Kidney capillary endothelial cell (primary cell): ENCODE measurements at places on chromosomes 5 and 9.

DNA sequence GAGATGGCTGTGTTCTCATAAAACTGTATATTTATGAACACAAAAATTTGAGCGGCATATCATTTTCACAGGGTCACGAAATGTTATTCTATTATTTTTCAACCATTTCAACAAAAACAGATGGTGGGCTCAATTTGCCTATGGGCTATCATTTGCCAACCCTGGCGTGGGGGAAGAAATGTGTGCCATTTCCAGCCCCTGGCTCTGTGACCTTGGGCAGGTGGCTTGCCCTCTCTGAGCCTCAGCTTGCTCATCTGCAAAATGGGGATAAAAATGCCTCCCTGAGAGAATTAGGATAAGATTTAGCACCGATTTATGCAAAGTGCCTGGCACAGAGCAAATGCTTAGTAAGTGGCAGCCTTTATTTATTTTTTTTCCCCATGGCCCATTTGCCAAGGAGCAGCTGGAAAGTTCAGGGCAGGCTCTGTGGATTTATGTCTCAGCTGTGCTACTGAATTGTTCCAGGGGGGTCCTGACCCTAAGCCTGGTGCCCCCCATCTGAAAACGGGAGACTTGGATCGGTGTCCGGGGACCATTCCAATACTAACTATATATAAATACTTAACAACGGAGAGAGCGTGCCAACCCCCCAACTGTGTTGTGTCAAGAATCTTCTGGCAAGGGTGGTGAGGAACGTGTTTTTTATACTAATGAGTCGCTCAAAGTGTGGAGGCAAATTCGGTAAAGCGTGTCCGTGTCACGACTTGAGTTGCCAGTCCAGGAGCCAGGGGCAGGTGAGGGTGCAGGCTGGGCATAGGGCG is 34.5 kb downstream of the HRH2 start:
- DNase-seq: no peak

- DNase-seq: no peak
Observed at GRCh38 chr9:125495172-125496119, 211.6 kb downstream of the MAPKAP1 start.

DNA sequence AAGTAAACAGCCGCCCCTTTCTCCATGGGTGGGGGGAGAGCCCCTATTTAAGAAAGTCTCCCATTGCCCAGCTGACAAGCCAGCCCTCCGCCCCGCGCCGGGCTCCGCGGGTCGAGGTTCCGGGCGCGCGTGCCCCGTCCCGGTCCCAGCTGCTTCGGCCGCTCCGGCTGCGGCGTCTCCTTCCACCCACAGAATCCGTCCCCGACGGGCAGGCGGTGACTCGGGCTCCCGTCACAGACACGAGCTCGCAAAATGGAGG is 223 bp downstream of the NR3C1 start:
- no peak for DNase-seq

DNA sequence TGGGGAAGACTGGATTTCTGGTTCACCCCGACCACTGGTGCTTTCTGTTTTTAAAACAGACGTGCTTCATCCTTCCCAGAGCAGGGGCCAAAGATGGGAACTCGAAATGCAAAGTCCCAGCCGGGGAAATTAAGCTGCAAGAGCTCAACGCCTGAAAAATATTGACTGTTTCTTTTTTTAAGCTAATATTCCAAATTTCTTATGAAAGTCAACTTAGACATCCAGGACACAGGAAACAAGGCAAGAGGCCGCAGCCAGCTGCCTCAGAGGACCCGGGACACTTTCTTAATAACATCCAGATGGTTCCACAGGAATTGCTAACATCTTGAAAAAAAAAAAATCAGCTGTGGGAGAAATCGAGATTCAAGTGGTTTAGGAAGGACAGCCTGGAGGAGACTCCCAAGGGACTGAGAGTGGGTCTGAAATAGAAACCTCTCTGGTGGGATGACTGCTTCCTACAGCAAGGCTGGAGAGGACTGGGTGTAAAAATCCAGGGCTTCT is 144.9 kb downstream of the FGF1 start:
- DNase-seq: no peak

DNA sequence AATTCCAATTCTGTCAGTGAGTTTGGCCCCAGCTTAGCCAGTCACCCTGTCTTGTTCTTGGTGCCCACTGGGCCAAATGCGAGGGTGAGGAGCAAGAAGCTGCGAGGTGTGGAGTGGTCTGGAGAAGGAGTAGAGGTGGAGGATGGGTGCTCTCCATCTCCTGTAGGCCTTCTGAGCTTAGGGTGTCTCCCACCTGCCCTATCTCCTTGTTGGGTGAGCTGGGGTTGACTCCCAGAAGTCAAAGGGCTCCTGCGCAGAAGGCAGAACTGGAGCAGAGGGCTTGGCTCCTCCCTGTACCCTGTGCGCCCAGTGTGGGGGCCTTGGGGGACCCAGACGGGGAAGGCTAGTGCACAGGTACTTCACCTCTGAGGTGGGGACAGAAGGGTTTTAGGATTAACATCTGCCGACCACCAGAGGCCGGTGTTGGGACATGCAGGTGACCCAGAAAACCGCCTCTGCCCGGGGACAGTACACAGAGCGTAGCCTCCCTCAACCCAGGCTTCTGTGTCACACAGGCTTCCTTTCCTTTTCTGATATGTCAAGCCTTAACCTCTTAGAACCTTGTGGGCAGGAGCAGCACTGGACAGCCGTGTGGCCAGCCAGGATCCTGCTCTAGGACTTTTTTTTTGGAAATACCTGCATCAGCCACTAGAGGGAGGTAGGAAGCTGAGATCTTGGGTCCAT is 16.9 kb downstream of the IL5 start:
- peak; percentile 55 for DNase-seq
